Activated T-helper 9 cell treated with anti-CD3 and anti-CD28 coated beads, Interleukin-2, amount 50 U/mL, for 16 hours (primary cell): ENCODE measurements at places on chromosomes 6 and 20.
A peak's percentile ranks its signal among the peaks of the same experiment; 100 is the strongest.

DNA sequence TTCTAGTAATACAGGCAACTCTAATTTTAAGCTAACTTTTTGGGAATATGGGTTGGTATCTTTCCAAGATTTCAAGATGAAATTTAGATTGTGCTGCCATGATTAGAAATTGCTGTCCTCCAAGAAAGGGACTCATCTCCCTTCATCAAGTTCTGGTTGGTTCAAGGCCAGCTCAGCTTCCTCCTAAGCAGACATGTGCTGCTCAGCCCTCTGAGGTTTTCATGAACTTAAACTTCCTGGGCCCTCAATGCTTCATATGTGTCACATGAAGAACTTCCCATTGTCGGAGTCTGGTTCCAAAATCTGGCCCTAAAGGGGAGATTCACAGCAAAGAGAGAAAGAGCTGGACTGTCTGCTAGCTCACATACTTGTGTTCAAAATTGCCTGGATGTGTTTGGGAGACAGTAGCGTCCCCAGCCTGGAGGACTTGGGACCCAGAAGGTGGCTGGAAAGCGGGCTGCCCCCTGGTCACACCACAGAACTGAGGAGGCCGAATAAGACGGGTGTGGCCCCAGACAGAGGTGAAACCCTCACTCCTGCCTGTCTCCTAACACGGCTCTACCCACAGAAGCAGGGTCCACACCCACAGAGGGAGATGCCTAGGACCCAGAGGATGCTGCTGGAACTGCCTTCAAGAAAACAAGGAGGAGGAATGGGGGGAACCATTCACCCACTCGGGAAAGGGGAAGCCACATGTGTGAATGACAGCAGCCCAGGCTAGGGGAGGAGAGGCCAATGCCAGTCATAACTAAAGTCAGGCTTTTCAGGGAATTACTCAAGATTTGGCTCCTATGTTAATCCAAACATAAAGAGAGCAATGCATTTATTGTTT is 54.3 kb upstream of the GPR31 start:
- no peak for DNase-seq

- DNase-seq = no peak
Measured at GRCh38 chr20:42628683-42629082, 561.0 kb downstream of the PTPRT start.

- no peak for DNase-seq
Measured at GRCh38 chr6:45494416-45495135, 116.8 kb upstream of the SUPT3H start.

DNA sequence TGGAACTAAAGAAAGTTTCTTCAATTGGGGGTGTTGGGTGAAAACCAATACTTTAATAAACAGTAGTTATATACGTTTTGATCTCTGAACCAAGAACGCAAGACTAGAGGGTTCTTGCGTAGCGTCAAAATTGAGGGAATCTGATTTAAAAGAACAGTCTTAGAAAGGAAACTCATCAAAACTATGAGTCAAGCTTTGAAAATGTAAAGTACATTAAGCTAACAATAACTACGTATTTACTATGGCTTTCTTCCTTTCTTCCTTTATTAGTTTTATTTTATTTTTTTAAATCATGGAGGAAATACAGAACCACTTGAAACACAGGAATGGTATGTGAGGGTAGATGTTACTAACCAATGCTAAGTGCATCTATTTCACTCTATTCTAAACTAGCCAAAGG is 287.0 kb upstream of the RSPO3 start:
- no peak for DNase-seq

GRCh38 chr6:44702292-44702691 is 314.8 kb downstream of the CDC5L start:
- DNase-seq = no peak

DNA sequence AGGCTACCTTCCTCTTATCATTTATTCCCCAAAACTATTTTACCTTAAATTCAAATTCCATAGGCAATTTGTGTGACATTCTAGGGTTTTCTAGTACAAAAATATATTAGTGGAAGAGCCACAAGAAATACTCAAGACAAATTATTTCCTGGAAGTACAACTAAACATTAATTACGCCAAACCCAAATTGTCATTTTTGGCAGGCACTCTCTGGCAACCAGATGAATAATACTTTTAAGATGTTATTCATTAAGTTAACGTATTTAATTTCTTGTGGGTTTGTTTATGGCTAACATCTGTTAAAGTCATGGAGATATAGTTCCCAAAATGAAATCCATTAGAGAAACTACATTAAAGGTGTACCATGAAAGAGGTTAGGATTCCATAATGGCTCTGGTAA is 40.5 kb downstream of the HMGN3 start:
- no peak for DNase-seq

GRCh38 chr6:87939776-87940175 is 107.9 kb upstream of the SPACA1 start:
- DNase-seq = no peak

GRCh38 chr20:36336204-36336603 is 30.1 kb downstream of the DLGAP4 start:
- no peak for DNase-seq

GRCh38 chr6:105452924-105453756 is 50.3 kb upstream of the PREP start:
- no peak for DNase-seq

DNA sequence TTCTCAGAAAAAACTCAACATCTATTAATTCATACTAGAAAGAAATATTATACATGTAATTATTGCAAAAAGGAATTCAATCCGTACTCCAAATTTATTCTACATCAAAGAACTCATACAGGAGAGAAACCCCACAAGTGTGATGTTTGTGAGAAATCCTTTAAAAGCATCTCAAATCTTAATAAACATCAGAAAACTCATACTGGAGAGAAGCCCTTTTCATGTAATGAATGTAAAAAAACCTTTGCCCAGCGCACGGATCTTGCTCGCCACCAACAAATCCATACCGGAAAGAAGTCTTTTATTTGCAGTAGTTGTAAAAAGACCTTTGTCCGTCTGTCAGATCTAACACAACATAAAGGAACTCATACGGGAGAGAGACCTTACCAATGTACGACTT is 22.0 kb downstream of the ZNF334 start:
- no peak for DNase-seq

GRCh38 chr20:58600756-58601155 is 50.3 kb upstream of the STX16 start:
- DNase-seq = no peak

- DNase-seq = no peak
Measured at GRCh38 chr6:105250533-105250932, 70.7 kb upstream of the POPDC3 start.

- no peak for DNase-seq
Measured at GRCh38 chr6:100468016-100468622, 3.4 kb upstream of the SIM1 start.

GRCh38 chr6:137802408-137803182 is 64.5 kb upstream of the TNFAIP3 start:
- no peak for DNase-seq

GRCh38 chr6:135329851-135330803 is 149.0 kb downstream of the MYB start:
- no peak for DNase-seq

- DNase-seq = peak; percentile 83
Measured at GRCh38 chr6:30626484-30627366, at the start of gene ATAT1. TSS of gene ATAT1 (plus strand) at chr6:30626874.

DNA sequence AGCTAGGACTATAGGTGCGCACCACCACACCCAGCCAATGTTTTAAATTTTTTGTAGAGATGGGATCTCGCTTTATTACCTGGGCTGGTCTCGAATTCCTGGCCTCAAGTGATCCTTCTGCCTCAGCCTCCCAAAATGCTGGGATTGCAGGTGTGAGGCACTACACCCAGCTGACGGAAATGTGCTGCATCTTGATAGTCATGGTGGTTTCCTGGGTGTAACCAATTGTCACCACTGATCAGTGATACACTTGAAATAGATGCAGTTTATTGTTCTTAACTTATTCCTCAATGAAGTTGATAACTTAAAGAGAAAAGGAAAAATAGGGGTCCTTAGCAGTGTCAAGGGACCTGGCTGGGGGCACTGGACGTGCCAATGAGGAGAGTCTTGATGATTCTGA is 92.4 kb downstream of the PPP1R14C start:
- DNase-seq = no peak

GRCh38 chr6:75550544-75551167 is 51.0 kb upstream of the SENP6 start:
- no peak for DNase-seq

DNA sequence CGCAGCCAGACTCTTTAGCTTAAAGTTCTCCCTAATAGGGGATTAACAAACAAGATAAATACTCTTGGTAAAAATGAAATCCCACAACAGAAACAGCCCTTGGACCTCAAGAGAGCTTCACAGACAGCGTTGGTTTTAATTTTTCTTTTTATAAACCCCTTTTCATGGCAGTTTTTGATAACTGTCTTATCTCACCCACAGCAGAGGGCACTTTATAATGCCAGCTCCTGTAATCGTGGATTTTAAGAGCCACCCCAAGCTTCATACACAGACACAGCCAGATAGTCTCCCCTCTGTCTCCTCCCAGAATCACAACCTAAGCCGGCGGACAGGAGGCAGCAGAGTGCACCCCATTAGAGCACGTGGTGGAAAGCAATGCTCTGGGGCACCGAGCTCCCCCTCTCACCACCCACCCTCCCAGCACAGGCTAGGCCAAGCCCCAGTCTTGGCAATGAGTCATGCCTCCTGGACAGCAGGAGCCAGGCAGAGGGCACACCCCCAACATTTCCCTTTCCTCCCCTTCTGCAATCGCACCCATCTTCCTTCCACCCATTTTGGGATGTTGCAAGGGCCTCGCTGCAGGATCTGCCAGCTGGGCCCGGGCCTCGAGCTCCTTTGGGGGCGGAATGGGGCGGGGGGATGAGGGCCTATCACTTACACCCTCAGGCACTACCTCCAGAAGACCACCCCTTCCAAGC is 2.4 kb downstream of the JAG1 start:
- DNase-seq = no peak

DNA sequence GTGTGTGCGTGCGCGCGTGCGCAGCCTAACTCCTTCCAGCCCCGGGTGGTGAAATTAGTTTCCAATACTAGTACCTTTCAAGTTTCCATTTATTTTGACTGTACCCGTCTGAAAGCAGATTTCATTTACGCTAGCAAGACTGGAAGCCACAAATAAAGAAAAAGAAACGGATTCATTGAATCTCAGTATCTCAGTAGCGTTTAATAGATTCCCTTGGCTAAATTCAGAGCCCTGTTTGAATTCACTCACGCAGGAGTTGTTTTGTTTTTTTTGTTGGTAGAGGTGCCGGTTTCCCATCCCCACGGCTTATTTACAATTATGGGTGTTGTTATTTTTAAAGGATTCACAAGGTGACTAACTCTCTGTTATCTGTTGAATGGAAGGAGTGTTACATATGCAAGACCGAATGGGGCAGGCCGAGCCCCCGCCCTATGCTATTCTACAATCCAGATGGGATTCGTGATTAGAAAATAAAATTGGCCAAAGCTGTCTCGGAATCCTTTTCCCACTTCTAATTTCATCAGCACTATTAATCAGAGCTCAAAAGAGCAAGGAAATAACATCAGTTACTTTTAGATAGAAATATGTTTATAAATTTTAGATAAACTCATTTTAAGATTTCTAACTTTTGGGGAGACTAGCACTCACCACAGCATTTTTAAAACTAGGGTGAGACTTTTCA is 2.3 kb upstream of the INSM1 start:
- DNase-seq = no peak

DNA sequence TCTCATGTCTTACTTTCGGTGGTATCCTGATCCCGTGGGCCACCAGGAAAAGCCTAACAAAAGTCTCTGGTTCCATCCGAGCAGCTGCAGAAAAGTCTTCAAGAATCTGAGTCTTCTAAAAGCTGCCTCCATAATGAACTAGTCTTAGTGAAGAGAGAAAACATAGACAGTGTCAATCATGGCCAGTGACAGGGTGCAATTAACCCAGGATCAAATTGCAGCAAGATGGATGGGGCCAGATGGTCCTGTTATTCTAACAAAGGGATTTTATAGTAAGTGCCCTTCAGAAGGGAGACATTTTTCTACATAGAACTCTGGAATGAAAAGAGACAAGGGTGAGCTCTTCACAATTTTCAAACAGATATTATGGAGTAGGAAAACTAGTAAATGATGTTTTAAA is 281.6 kb upstream of the ZFP64 start:
- no peak for DNase-seq

DNA sequence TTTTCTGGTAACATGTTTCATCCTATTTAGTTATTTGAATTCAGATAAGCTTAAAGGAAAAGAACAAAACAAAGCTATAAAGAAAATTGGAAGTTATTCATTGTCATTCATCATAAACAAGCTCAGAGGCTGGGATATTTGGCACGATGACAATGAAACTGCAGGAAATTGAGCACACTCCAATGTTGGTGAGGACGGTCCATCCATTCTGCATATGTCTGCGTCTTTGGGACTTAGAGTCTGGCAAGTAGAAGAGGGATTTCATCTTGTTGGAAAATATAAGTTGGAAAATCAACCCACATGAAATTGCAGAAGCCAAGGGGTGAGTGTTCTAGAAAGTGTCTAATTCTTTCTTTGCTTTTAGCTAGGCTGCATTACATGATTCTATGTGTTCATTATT is 78.4 kb downstream of the HDGFL1 start:
- DNase-seq = no peak

DNA sequence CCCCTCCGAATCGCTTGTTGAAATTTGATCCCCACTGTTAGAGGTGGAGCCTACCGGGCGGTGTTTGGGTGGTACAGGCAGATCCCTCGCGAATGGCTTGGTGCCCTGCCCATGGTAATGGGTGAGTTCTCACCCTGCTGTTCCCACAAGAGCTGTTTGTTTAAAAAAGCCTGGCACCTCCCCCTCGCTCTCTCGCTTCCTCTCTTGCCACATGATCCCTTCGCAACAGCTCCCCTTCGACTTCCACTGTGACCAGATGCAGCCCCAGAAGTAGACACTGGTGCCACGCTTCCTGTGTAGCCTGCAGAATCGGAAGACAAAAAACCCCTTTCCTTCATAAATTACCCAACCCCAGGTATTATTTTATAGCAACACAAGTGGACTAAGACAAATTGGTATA is 292.2 kb upstream of the QKI start:
- DNase-seq = no peak

GRCh38 chr6:68653706-68654089 is 18.6 kb downstream of the ADGRB3 start:
- DNase-seq = no peak

- DNase-seq = no peak
Measured at GRCh38 chr6:7594579-7595125, 4.7 kb downstream of the SNRNP48 start.

- no peak for DNase-seq
Measured at GRCh38 chr6:150730801-150731457, 131.2 kb downstream of the PLEKHG1 start.

DNA sequence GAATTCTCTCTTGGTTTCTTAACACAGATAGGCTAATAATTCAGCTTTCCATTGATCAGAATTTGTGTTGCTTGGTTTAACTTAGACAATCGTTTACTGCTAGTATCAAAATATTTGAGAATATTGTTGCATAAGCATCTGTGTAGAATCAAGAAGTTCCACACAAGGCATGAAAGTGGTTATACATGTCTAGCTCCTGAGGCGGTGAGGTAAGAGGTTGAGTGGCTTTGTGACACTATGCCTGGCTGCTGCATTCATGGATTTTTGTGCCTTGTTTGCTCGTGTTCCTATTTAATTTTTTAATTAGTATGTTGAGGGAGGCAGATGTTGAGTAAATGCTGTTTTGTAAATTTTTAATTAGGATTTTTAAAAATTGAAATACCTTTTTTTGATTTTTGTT is 10.2 kb downstream of the PKIB start:
- DNase-seq = no peak

- DNase-seq = no peak
Measured at GRCh38 chr6:39801456-39802251, 9.5 kb downstream of the DAAM2 start.

GRCh38 chr20:43537921-43538877 is 20.6 kb upstream of the SGK2 start:
- DNase-seq = peak; percentile 6
